Smooth muscle cell of trachea (primary cell): ENCODE measurements at places on chromosomes 12 and 14. TPM values are rescaled to one million over a fixed set of nuclear protein-coding genes. Genes with fewer than 3 reads are reported as not detected.

STON2 gene
- 25.2 and 46.1 TPM in 2 replicates for total RNA-seq

KLRC4 gene
- total RNA-seq, result not detected in 2 replicates

RASSF9 gene
- 0.66 and 0.87 TPM in 2 replicates for total RNA-seq

ESR2 gene
- total RNA-seq, result 0.29 and 0.50 TPM in 2 replicates
